Renal pelvis (tissue), 12 donors: ENCODE measurements at places on chromosomes 5 and 9.

- peak; percentile 66 for DNase-seq
These were observed 727 bp downstream of the SMAD5 start for GRCh38 chr5:136133222-136133921.

GRCh38 chr5:143313298-143313852, 90.1 kb downstream of the NR3C1 start:
- no peak for DNase-seq

- DNase-seq, result no peak
These were observed 43.6 kb downstream of the FRMPD1 start for GRCh38 chr9:37694355-37694754.

DNA sequence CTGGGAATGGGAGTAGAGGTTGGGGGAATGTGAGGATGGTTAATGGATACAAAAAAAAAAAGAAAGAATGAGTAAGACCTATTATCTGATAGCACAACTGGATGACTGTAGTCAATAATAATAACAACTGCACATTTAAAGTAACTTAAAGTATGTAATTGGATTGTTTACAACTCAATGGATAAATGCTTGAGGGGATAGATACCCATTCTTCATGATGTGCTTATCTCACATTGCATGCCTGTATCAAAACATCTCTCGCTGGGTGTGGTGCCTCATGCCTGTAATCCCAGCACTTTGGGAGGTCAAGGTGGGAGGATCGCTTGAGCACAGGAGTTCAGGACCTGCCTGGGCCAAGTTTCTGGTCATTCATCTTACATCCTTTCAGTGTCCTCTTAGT, 34.6 kb downstream of the MCCC2 start:
- no peak for DNase-seq

DNA sequence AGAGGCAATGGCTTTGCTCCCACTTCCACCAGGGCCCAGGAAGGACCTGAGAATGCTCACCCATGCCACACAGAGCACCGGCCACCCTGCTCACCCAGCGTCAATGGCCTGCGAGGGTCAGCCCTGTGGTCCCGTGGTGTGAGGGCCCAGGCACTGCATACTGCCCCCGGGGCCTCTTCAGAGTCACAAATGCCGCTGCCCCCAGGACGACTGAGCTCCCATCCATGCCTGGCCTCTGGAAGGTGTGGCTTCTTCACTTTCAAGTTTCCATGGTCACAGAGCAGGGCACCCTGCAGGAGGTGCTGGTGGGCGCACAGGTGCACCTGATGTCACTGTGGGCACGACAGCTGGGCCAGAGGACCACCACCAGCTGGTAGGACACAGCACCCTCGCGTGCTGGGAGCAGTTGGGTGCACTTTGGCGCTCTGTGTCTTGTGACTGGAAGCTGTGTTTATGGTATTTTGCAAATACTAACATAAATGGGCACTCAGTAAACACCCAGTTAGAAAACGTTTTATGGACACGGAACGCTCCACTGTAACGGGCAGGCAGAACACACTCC, 12.5 kb upstream of the ZDHHC11 start:
- no peak for DNase-seq

DNA sequence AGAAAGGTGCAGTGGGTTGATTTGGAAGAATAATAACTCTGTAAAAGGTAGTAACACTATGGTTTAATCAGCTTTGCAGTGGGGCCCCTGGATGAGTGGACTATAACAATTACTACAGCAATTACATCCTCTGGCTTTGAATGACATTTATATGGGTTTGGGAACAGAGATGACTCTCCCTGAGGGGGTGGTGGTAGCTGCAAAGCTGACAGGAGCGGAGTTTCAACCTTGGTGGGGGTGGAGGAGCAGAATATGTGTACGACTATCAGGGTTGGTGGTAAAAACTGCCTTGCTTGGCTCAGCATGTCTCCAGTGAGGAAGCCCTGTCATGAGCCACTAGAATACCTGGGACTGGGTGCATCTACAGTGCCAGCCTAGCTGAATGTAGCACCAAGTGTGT, 28.3 kb upstream of the NR3C1 start:
- no peak for DNase-seq

GRCh38 chr5:14444161-14444560, 137.4 kb upstream of the OTULINL start:
- no peak for DNase-seq

- DNase-seq, result no peak
These were observed 39.6 kb downstream of the SH3PXD2B start for GRCh38 chr5:172414531-172415361.

- DNase-seq, result no peak
These were observed 11.1 kb downstream of the FGF1 start for GRCh38 chr5:142674531-142675469.

- no peak for DNase-seq
These were observed 36.2 kb downstream of the RAPGEF1 start for GRCh38 chr9:131703697-131704096.

- no peak for DNase-seq
These were observed 222.2 kb upstream of the IRX1 start for GRCh38 chr5:3373391-3373790.

DNA sequence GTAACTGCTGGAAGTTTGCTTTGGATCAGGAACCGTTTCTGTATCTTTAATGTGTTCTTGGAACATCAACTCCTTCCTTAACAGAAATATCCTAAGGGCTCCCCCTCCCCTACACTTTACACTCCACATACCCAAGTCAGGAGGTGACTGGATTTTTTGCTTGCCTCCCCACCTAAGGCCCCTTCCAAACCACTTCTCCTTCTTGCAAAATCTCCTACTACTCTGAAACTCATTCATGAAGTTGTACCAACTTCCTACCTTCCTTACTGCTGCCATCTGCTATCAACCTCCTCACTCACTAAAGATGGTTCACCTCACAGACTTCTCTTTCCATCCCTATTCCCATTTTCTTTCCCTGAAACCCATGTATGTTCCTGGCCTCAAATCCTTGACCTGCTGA, 16.1 kb downstream of the TXN start:
- no peak for DNase-seq

DNA sequence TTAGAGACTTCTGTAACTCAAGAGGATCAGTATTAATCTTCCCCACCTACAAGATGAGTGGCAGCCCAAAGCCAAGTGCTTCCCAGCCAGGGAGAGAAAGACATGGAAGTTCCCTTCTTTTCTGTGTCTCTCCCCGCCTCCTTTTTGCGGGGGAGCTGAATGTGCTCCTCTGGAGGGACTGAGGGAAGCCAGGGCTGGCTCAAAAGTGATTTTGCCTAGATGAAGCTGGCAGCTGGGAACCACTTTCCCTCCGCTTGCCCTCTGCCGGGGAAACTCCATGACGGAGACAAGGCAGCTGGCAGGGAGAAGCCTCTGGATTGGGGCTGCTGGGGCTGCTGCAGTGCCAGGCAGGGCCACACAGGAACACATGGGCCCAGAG, 24.4 kb downstream of the EGR1 start:
- DNase-seq, result no peak

- DNase-seq, result no peak
These were observed 10.3 kb downstream of the PTPA start for GRCh38 chr9:129121483-129121882.

GRCh38 chr5:10534561-10535530, 29.0 kb upstream of the ANKRD33B start:
- no peak for DNase-seq

- no peak for DNase-seq
These were observed 92.8 kb downstream of the PSD2 start for GRCh38 chr5:139888370-139888769.

- DNase-seq, result no peak
These were observed 49.7 kb upstream of the GLDC start for GRCh38 chr9:6695121-6695814.
